ENCODE measurements at places on chromosomes 3 and 15.

- DNase-seq = no peak
Observed at GRCh38 chr3:23624305-23624704, 181.4 kb upstream of the UBE2E1 start.

DNA sequence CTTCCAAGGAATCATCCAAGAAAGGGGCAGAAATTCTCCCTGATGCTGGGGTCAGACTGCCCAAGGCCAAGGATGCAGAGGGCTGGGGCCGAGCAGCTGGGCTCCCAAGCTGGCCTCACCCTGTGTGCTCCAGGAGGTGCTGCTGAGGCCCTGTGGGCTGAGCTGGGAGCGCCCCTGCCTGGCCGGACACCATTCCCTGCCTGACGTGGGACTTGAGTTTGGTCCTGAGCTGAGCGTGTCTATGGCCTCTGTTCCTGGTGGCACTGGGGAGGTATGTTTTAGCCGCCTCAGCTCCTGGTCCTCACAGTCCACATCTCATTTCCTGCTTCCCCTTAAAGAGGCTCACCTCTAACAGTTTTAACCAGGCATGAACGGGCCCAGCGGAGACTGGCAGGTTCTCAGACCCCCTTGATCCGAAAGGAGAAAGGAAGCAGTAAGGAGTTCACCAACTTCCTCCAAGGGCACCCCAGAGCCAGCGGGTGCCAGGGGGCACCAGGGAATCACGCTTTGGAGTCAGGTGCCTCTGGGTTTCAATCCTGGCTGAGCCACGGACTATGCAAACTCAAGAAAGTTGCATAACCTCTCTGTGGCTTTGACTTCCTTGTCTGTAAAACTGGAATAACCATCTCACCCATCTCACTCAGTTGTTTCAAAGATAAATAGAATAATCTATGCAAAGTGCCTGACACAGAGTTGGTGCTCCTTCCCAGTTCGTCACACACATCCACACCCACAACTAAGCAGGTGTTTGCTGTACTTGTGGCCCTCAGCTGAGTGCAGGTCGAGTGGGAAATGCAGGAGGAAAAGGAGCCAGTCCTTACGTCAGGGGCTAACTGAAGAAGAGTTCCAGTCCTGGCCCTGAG lies 48.6 kb downstream of the SLC12A8 start:
- no peak for DNase-seq

DNA sequence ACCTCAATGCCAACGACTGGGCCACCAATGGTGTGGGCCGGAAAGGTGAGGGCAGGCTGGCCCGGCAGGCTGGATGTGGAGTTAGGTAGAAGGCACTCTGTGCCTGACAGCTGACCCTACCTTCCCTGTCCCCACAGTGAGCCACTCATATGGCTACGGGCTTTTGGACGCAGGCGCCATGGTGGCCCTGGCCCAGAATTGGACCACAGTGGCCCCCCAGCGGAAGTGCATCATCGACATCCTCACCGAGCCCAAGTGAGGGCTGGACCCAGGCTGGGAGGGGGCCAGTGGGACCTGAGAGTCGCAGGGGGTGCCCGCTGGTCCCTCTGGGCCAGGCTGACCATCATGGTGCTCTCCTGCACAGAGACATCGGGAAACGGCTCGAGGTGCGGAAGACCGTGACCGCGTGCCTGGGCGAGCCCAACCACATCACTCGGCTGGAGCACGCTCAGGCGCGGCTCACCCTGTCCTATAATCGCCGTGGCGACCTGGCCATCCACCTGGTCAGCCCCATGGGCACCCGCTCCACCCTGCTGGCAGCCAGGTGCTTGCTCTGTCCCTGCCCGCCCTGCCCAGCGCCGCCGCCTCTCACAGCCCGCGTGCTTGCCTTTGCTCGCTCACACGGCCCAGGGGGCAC lies 4.5 kb upstream of the FES start:
- DNase-seq = no peak

DNA sequence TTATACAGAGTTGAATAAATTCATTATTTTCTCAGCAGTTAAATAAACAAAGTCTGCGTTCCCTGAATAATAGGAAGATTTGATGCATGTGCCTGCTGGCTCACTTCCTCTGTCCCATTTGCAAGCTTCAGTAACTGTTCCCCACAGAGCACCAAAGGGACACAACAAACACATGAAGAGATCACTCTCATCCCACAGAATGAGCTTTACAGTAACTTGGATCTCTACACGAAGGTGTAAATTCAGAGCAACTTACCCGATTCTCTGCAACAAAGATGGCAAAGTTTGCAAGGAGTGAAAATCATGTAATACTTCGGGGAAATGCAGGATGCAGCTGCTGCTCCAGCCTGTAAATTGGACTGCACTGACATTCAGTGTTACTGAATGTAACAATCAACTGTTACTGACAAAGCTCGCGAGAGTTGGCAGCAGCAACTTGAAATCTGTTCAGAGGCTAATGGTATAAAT lies at the start of gene BCHE:
BCHE (minus strand) TSS at position 366 of the 468 bp plus-strand sequence. CDS start 6,390 bp downstream, outside the sequence.
- DNase-seq = no peak

DNA sequence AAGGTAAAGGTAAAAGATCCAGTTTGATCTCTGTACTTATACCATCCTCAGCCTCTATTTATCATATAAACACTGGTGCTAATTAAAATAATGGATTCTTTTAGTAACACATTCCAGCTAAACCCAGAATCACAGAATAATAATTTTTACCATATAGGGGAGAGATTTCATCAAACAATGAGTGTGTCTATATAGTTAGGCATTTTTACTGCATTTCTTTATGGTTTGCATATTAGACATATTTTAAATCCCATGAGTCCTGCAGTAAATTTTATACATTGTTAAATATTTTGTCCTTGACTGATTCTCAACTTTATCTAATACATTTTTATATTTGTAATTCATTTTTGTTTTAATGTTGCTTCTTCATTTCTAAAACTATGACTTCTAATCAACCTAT lies 323.7 kb upstream of the AGTR1 start:
- no peak for DNase-seq

GRCh38 chr3:30248423-30248822 lies 358.0 kb upstream of the TGFBR2 start:
- no peak for DNase-seq

Measured in activated gamma-delta T cell treated with anti-CD3 and anti-CD28 coated beads, Interleukin-2, amount 50 U/mL, for 16 hours (primary cell).